ENCODE measurements at places on chromosomes 12 and 14.

- DNase-seq, result no peak
Observed at GRCh38 chr12:116547955-116548501, 11.2 kb upstream of the MAP1LC3B2 start.

- DNase-seq, result no peak
Observed at GRCh38 chr12:4849795-4850345, 59.8 kb upstream of the KCNA1 start.

DNA sequence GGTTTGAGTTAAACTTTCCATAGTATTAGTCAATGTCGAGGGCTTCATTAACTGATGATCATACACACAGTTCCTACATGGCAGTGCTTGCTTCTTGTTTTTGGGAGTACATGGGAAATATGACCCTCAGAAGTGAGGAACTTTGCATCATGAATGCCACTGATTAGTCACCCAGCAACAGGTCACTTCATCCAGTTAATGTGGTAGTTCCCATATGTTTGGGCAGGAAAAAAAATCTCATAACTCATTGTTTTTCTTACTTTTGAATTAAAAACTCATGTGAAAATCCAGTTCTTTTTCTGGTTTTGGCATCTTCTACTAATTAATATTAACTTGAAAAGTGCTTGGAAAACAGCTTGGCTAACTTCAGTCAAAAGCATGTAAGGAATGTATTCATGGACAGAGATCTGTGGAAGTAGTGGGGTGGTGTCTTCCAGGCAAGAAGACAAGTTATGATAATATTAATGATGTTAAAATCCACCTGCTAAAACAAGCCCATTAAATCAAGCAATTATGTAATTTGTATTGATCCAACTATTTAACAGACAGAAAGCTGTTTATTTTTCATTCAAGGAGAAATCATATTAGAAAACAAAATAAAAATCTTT, 309.1 kb upstream of the NAV3 start:
- DNase-seq, result no peak

GRCh38 chr14:101603096-101603495, 41.8 kb downstream of the DIO3 start:
- no peak for DNase-seq

DNA sequence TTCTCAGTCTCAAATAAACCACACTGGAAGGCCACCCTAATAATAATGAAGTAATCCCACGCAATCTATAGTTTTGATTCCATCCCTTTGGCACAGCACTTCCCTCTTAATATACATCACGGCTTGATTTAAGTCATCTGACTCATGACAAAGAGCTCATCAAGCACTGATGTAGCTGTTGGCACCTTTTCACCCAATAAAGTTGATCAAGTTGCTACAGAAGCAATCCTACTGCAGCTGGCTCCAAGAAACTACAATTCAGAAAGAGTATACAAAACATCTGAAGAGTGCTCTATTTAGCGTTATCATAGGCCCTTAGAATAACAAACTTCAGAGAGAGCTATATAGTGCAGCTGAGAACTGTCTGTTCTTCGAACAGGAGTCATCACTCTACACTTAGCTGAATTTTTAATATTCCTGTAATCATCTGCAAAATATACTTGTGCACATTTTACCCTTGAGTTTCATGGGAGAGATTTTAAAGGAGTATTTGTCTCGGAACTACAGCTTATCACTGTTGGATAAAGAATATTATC, 94.9 kb downstream of the OSBPL8 start:
- DNase-seq, result no peak

DNA sequence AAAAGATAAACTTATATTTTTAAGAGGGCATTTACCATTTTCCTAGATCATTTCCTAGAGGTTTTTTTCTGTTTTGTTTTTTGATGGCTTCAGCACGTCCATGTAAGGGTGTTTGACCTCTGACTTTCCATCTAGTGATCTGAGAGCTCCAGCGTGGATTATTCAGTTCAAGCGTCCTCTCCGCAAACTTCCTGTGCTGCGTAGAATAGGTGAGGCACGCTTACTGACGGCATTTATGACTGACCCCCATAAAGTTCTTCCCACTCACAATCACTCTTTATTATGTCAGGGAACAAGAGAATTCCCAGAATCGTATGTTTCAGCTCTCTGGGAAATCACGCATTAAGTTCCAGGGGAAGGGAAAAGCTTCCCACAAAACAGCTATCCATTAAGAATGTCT, 16.4 kb downstream of the CCDC92 start:
- no peak for DNase-seq

DNA sequence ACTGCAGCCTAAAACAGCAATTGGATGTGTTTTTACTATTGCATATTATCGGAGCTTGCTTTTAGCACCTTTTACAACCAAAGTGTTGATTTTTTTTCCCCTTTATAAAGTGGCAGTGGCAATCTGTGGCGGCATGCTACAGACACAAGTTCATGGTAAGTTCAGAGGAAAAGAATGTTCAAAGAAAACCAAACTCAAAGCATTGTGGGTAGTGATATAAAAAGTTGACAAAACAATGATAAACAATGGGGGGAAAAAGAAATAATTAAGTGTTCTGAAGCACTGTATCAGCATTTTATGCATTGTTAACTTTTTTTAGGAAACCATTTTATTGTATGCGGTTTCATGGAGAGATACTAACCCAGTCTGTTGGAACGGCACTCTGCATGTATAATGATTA, 492.0 kb upstream of the SOX5 start:
- no peak for DNase-seq

- DNase-seq, result no peak
Observed at GRCh38 chr14:86532219-86532618, 1002.3 kb downstream of the FLRT2 start.

GRCh38 chr14:59189091-59189785, 771 bp downstream of the DAAM1 start:
- DNase-seq, result no peak

DNA sequence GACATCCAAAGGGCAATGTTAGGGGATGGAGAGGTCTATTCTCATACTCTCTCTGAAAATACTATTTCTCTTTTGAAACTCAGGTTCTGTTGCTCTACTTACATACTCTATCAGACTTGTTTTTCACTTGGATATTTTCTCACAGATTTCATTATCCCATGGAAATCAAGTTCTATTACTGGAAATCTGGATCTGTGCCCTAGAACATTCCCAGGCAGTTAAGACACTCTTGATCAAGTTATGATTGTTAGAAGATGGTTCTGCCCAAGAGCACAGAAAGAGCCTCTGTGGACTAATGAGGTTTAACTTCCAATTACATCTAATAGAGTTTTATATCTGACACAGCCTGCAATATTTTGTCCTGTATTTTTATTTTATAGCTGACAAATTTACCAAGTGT, 591.0 kb upstream of the ATP2B1 start:
- DNase-seq, result no peak

DNA sequence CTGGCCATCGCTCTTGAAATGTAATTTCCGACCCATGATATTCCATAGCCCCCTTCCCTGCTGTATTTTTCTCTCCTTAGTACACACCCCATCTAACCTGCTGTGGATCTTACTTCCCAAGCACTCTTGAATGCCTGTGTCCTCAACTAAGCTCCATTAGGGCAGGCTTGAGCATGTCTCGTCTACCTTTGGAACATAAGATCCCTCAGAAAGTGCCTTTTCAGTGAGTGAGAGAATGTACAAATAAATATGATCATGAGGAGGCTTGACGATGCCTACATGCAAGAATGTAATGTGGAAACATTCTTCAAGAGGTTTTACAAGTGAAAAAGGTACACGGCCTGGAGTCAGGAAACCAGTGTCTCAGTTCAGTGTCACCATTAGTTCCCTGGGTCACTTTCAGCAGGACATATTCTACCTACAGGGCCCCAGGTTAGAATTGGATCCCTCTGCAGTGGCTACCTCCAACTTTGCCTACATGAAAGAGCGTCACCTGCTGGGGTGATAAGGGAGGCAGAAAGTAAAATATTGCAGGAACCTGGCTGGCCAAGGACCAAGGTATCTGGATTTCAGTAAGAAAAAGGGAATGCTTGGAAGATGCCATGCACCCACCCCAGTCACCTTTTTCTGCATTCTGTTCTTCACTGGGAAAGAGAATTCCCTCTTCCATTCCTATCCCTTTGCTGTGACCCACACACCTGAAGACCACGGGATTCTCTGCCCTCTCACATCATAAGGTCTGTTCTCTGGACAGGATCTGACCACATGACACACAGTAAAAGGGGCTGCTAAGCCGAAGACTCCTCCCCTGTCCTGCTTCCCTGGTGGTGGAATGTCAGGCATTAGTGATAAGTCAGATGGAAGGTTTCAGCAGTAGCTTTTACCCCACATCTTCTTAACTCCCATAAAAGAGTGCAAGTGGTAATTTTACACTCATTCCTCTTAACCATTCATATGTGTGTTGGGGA, 24.6 kb upstream of the SERPINA1 start:
- DNase-seq, result no peak

DNA sequence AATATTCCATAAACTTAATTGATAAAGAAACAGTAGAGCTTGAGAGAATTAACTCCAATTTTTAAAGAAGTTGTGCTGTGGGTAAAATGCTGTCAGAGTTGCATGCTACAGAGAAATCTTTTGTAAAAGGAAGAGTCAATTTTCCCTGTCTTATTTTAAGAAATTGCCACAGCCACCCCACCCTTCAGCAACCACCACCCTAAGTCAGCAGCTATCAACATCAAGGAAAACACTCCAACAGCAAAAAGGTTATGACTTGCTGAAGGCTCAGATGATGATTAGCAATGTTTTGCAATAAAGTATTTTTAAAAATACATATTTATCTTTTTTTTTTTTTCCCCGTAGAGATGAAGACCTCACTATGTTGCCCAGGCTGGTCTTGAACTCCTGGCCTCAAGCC, 6.5 kb upstream of the DRAM1 start:
- no peak for DNase-seq

DNA sequence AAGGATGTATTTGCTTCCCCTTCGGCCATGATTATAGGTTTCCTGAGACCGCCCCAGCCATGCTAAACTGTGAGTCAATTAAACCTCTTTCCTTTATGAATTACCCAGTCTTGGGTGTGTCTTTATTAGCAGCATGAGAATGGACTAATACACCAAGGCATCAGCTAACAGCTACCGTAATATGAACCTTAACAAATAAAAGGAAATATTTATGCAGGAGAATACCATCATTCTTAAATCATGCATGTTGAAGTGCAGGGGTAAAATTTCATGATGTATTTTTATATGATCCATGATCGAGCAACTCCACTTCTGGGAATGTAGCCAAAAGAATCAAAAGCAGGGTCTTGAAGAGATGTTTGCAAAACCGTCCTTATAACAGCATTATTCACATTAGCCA, 379.0 kb downstream of the NPAS3 start:
- no peak for DNase-seq

- no peak for DNase-seq
Observed at GRCh38 chr12:20520532-20520931, 152.2 kb downstream of the PDE3A start.

- DNase-seq, result no peak
Observed at GRCh38 chr14:101125719-101126651, 222.5 kb upstream of the RTL1 start.

GRCh38 chr12:132514838-132515237, 24.9 kb downstream of the FBRSL1 start:
- DNase-seq, result no peak

DNA sequence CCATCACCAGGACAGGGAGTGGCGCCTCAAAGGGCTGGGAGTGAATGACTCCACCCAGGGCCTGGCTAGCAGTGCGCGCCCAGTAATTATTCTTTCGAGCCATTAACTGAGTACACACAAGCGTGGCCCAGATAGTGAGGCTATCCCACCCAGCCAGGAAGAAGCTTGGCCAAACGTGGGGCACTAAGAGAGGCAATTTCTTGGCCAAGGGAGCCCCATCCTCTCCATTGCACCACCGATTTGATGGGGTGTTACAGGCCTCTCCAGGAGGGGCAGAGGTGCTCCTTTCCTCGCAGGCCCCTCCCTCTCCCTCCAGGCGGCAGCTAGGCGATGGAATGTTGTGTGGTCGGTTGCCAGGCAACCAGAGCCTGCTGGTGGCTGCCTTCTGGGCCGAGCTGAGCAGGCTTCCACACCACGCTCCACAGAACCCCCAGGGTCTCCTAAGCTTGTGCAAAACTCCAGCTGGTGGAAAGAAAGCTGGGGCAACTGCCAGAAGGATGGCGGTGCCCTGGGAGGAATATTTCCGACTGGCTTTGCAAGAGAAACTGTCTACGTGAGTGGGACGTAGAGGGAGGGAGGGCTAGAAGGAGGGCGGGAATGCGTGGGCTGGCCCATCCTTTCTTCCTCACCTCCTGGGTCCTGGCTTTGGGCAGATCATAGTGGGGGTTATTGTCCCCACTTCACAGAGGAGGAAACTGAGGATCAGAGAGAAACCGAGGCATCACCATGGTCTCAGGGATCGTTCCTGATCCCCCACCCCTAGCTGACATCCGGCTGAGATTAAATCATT, at the start of gene CFAP73:
Gene CFAP73, plus strand, starts transcription at position 364 of the 790 bp plus-strand sequence. Its CDS starts 134 bp downstream, at position 498.
- DNase-seq, result peak; percentile 37

- no peak for DNase-seq
Observed at GRCh38 chr12:106452309-106452708, 94.8 kb downstream of the POLR3B start.

GRCh38 chr12:122182887-122183587, at the start of gene LRRC43:
LRRC43 (plus strand) TSS chr12:122183123; CDS start chr12:122183145, 22 bp downstream.
- no peak for DNase-seq

- no peak for DNase-seq
Observed at GRCh38 chr14:39212034-39212433, 21.7 kb upstream of the MIA2 start.

DNA sequence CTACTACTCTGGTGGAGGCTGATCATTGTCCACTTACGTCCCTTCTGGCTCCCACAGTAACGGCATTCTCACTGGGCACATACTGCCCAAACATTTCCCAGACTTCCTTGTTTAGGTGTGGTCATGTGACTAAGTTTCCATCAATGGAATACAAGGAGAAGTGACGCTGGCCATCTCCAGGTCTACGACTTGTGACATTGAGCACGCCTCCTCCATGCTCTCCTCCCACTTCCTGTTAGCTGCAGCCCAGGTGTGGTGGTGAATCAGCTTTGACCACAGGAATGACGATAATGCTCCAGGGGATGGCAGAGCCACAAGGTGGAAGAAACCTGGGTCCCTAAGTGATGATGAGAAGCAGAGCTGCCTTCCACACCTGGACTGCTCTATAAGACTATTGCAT, 6.0 kb upstream of the SLC24A4 start:
- DNase-seq, result no peak

DNA sequence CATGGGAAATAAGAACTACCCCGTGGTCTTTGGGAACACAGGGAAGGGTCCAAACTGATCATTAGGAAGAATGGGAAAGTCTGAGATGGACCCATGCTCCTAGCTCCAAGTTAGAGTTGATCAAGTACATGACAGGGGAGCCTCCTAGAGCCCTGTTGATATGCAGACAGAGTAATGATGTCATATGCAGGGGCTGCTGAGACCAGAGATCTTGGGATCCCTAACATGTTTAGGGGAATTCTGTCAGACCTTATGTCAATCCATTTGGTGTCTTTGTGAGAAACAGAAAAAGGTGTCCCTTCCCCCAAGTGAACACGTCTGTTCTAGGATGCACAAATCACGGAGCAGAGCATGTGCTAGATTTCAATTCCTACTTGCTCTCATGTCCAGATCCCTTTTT, 6.6 kb downstream of the SLC25A21 start:
- no peak for DNase-seq

DNA sequence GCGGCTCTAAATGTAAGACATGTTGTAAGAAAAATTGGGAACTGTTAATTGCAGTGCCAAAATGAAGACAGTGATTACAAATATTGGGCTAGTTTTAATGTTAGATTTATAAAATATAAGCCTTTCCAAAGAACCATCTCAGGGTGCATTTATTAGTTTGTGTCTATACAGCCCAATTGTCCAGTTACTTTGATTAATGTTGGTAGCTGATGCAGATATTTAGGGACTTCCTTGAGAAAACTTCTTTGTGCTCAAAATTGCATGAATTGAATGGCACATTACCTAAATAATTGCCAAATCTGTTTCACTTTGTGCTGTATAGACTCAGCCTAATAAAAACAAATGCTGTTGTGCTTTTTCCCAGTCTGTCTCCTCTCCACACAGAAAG, 83.7 kb downstream of the DAD1 start:
- no peak for DNase-seq
